ENCODE measurements at places on chromosomes 3 and 15.

DNA sequence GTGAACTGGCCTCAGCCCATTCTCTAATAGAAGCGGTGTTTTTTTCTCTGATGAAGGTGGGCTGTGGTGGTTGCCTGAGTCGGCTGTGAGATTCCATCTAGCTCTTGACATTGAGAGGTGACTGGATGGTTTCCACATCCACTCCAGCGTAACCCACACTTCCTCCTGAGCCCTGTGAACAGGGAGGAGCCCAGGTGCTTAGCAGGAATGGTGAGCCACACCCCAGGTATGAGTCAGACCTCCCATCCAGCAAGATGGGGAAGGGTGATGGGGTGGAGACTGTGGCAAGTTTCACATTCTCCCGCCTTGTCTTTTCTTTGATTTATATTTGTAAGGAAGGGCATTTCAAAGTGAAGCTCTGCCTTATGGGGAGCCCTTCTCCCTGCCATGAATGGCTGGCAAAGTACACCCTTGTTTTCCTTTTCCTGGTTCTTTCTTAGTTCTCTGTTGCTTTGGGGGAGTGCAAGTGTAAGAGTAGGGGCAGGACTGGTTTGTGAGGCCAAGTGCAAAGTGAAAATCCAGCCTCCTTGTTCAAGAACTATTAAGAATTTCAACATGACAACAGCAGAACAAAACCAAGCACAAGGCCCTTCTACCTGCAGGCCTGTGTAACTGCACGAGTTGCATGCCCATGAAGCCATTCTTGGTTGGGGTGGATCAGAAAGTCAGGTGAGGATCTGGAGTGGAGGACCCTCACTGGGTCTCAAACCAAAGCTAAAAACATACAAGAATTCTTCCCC lies 4.6 kb upstream of the TPRG1 start:
- no peak for DNase-seq

GRCh38 chr3:89260721-89261120 lies 153.3 kb downstream of the EPHA3 start:
- no peak for DNase-seq

- DNase-seq: no peak
Measured at GRCh38 chr15:45399381-45400212, 21.3 kb upstream of the GATM start.

GRCh38 chr3:99789011-99789721 lies 28.5 kb upstream of the CMSS1 start:
- DNase-seq: peak; percentile 16

DNA sequence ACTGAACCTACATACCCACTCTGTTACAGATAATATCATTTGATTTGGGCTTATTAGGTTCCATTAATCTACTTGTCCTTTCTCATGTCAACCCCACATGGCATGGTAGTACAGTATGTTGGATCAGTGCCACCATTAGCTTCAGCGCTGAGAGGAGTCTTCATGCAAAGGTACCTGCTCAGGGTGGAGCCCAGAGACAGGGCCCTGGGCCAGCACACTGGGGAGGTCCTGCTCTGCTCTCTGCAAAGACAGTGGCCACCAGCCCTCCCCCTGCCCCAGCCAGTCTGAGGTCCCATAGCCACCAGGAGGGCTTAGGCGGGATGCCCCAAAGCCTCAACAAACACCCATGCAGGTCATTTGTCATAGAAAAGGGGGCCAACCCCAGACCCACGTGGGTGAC lies 71.0 kb downstream of the ATP10A start:
- no peak for DNase-seq

- DNase-seq: no peak
Measured at GRCh38 chr3:94156626-94157025, 93.8 kb downstream of the NSUN3 start.

Data from T1000 (cell line).